ENCODE measurements at places on chromosomes 12 and 14.

- H3K27me3 ChIP-seq: no peaks in the 10 kb centered on the region
- H3K4me1 ChIP-seq: no peaks in the 10 kb centered on the region
- H3K4me3 ChIP-seq: no peak overlapping the region
- H3K36me3 ChIP-seq: no peaks in the 10 kb centered on the region
- DNase-seq: no peak
These were observed 86.6 kb upstream of the CAND1 start for GRCh38 chr12:67182551-67182950.

GRCh38 chr12:1740161-1740948 is 49.5 kb downstream of the ADIPOR2 start:
- H3K27me3 ChIP-seq: no peaks in the 10 kb centered on the region
- H3K27ac ChIP-seq: no peak overlapping the region
- no peak overlapping the region for H3K4me3 ChIP-seq
- no peak for DNase-seq
- no peaks in the 10 kb centered on the region for H3K4me1 ChIP-seq

- no peak overlapping the region for H3K27ac ChIP-seq
- H3K4me3 ChIP-seq: no peak overlapping the region
- no peaks in the 10 kb centered on the region for H3K36me3 ChIP-seq
- H3K4me1 ChIP-seq: peaks cover 3% of the 10 kb centered on the region
These were observed 8.3 kb downstream of the ITPK1 start for GRCh38 chr14:93107453-93107852.

DNA sequence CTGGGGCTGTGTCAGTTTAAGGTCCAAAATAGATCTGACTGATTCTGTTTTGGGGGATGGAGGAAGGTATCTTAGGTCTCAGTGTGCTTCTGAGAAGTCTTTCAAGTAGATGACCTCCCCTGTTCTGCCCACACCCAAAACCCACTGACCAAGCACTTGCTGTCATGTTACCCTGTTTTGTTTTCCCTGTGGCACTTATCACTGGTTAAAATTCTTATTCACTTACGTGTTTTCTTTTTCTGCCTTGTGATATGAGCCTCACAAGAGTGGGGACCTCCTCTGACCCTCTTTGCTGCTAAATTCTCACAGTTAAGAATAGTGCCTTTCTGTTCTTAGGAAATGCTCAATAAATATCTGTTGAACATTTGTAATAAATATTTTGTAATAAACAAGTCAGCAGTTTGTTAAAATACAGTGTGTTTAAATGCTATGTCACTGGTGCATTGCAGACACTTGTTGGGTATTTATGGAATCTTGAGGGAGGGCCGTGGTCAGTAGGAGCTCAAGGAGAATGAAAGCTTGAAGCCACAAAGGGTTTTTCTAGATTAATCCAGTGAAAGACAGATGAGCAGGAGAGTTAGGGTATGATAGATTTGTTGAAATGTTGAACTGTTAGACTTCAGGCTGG is 20.9 kb downstream of the PLEKHA5 start:
- no peaks in the 10 kb centered on the region for H3K27me3 ChIP-seq
- H3K27ac ChIP-seq: peak overlapping the region; percentile 43
- H3K4me1 ChIP-seq: no peaks in the 10 kb centered on the region
- no peak for DNase-seq

- H3K27me3 ChIP-seq: no peaks in the 10 kb centered on the region
- no peaks in the 10 kb centered on the region for H3K36me3 ChIP-seq
- H3K4me1 ChIP-seq: no peaks in the 10 kb centered on the region
- no peak overlapping the region for H3K27ac ChIP-seq
These were observed 99.5 kb downstream of the SLC16A7 start for GRCh38 chr12:59695379-59695778.

DNA sequence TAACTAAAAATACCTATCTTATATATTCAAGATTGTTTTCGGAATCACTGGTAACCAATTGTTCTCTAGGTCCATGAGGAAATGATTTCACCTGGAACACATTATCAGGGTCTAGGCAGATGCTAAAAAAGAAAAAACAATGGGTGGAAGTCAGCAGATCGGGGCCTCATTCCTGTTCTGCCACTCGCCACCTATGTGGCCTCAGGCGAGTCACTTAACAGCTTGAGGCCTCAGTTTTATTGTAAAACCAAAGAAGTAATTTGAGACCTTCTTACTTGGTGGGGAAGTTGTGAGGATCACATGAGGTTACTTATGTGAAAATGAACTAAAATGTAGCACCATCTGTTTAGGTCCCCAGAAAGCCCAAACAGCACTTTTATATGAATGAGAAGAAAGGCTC is 6.2 kb upstream of the RNASE10 start:
- H3K4me1 ChIP-seq: no peaks in the 10 kb centered on the region
- H3K27ac ChIP-seq: no peak overlapping the region
- no peak overlapping the region for H3K4me3 ChIP-seq
- no peak for DNase-seq
- H3K27me3 ChIP-seq: no peaks in the 10 kb centered on the region
- no peaks in the 10 kb centered on the region for H3K36me3 ChIP-seq

GRCh38 chr14:96940009-96940408 is 142.8 kb downstream of the VRK1 start:
- no peak overlapping the region for H3K27ac ChIP-seq
- H3K4me3 ChIP-seq: no peak overlapping the region
- H3K36me3 ChIP-seq: no peaks in the 10 kb centered on the region
- no peak for DNase-seq
- H3K27me3 ChIP-seq: no peaks in the 10 kb centered on the region

Data from kidney (tissue), 22 donors.